Fibroblast of lung (primary cell): ENCODE measurements at places on chromosomes 7 and 10. TPM values are rescaled to one million over a fixed set of nuclear protein-coding genes. Genes with fewer than 3 reads are reported as not detected.

- peak; percentile 45 for DNase-seq
Measured at GRCh38 chr10:114042895-114043531, 653 bp upstream of the ADRB1 start.

DNA sequence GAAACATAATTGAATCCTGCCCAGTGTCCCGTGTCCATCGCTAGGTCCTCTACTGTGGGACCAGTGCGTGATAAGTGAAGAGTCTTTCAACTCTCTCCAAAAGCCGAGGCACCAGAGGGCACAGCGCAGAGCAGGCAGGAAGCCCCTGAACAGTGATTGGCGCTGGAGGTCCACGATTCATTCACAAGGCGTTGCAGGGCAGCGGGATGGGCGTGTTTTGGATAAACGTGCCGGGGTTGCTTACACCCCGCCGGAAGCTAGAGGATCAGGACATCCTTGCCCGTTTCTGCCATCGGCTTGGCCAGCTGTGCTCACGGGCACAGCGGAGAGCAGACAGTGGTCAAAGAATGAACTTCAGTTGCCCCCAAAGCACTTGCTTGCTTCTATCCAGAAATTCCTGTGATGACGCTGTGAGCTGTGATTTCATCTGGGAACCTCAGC, 86.0 kb upstream of the PFKP start:
- DNase-seq: peak; percentile 74

DNA sequence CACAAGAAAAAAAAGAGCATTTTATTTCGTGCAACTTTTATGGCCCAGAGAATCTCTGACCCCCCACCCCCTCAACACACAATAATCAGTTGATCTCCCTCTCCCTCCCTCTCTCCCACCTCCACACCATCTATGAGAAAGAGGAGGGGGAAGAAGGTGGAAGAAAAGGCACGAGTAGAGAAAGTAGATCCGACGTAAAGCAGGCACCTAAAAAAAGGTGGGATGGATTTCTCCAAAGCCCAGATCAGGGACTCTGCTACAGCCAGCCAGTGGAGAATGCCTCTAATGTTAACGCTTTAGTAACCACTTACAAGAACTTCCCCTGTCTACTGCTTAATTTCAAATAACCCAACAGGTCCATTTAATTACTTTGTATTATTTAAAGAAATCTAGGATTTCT, 24.4 kb downstream of the KMT2C start:
- DNase-seq: no peak

GRCh38 chr10:37125191-37125732, at the start of gene ANKRD30A:
Gene ANKRD30A (plus strand): TSS chr10:37125598. CDS start chr10:37125788, 190 bp downstream.
- DNase-seq: no peak

DNA sequence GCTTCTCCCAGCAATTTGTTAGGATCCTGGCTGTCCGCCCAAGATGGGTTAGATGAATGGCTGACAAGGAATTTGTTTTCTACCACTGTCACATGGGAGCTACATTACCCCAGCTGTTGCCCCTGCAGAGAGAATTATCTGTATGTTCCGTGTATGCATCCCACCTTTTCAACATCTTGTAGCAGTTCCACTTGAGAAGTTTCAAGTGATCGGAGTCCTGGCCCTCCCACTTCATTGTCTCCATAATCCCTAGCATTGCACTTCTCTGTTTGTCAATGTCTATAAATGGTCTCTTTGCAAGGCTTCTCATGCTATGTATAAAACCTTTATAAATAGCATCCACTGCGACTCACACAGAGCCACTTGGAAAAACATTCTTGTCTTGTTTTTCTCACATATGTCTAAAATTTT, 972.5 kb downstream of the CNTNAP2 start:
- no peak for DNase-seq

DNA sequence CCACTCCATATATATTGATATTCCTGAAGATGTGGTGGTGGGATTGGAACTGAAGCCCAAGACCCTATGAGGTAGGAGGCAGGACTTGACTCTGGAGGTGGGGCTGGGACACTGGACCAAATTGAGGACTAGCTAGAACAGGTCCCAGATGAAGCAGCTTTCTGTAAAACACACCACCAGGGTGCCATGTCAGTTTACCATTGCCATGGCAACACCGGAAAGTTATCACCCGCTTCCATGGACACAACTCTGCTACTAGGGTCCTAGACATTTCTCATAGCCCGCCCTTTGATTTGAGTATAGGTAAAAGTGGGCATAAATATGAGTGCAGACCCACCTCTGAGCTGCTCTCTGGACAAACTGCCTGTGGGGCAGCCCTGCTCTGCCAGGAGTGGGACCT, 490.5 kb upstream of the PFKP start:
- DNase-seq: no peak

GRCh38 chr7:148367731-148368475, 222.7 kb upstream of the C7orf33 start:
- no peak for DNase-seq

DNA sequence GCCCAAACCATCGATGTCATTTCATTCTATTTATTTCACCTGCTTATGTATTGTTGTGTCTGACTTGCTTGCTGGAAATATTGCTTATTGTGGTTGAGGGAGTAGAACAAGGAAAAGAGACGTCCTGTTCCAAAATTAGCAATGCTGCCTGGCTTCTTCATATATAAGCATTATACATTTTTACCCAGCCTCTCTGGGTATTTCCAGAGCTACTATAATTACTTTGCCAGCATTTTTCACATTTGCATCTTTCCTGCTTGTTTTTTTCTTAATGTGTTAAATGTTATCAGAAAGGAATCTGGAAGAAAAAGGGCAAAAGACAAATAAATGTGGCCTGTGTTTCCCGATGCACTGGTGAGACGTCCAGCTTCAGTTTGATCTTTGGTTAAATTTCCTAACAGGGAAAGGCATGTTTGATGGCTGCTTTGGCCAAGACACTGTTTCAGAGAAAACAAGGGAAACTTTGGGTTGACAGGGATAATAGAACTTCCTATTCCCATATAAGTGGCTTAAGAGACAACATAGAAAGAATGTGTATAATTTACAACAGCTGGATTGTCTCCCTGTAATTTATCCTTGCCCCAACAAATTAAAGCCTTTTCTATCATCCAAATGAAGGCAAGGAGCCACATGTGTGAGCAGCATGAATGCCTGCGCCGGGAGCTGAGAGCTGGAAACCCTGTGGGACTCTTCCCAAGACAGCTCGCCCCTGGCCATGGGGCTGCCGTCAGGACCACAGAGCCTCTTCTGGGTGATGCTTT, 671.1 kb upstream of the CELF2 start:
- DNase-seq: no peak

- DNase-seq: no peak
Measured at GRCh38 chr7:83502636-83503035, 146.3 kb downstream of the SEMA3E start.

- DNase-seq: peak; percentile 27
Measured at GRCh38 chr7:65731562-65732035, 141.3 kb upstream of the VKORC1L1 start.

DNA sequence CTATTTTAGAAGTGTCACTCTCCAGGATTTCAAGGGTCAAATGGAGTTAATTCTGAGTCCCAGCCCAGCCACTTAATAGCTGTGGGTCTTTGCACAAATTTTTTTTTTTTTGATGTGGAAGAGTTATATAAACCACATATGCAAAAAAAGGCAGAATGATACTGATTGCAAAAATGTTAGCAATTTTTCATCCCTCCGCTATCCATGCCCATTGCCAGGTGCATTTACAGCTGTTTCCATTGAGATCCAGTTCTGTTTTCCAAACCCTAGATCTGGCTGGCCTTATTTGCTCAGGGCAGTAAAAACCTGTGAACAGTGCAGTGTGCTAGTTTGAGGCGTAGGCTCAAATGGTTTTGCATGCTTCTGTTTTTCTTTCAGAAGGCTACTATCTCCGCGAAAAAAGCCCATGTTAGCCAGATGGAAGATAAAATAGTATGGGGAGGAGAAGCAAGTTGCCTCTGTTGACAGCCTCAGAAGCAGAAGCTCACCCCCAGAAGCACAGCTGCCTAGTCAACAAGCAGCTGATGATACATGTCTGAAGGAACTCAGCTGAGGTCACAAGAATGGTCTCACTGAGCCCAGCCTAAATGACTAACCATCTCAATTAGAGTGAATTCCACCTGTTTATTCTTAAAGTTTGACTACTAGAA, 997 bp upstream of the ZNF138 start:
- DNase-seq: no peak

DNA sequence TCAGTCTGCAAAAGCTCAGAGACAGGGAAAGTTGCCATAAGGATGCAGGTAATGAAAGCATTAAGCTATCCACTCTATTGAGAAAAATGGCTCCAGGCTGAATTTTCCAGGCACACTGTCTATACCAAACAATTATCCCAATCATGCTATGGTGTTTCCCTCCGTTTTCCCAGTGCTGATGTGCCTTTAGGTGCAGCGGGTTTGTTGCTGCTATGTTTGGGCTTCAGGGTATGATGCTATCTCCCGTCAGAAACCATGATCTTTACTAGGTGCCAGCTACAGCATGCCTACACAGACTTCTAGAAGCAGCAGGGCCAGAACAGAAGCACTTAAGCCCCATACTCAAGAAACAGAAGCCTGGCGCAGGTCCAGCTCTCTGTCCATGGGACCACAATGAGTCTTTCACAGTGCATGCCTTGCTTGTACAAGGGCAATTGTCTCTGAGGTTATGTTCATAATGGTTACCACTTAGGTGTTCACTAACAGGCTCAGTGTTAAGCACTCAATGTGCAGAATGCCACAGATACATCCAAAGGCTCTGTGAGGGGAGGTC, 19.4 kb downstream of the STEAP1B start:
- DNase-seq: no peak

DNA sequence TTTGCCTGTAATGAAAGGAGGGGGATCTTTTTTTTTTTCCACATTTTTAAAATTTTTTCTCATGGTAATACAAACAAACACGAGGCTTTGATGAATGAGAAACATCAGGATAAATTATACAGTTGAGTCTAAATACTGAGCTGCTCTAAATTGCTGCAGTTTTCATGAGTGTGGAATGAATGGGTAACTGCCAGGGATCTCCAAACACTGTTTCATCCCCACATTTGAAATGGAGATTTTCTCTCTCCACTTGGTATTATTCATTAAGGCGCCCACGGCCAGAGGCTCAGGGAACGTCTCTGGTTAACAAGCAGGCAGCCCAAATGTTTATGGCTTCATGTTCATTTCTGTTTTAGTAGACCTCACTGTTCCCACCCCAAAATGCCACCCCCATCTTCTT, 717.1 kb downstream of the GRID1 start:
- peak; percentile 13 for DNase-seq

- no peak for DNase-seq
Measured at GRCh38 chr10:101311185-101312066, 42.5 kb upstream of the BTRC start.

DNA sequence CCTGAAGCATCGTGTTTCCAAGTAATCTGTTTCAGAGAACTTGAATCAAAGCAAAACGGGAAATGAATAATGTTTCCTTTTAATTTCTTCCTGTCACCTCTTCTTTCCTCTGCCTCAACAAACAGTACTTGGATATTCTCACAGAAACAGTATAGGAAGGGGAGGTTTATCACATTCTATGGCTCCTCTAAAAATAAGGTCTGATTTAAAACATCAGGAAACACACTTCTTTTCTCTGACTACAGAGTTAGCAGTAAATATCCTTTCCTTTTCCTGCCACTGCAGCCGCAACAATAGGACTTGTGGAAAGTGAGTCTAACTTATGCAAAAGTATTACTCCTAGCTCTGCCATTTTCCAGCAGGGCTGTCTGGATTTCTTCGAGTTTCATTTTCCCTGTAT, 62.3 kb downstream of the CH25H start:
- DNase-seq: no peak

DNA sequence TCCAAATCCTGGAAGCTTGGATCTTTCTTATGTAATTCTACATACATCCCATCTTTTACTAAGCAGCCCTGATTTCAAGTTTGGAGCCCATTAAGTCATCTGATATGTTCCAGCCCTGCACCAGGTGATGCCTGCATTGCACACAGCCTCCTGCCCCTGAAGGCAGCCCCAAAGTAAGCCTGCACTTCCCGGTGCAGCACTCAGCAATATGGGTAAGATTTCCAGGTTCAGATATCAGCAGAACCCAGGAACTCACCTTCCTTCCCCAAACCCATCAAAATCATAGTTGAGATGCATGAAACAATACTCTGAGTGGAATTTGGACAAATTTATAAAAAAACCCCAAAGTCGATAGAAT, 333 bp upstream of the DDC start:
- no peak for DNase-seq

DNA sequence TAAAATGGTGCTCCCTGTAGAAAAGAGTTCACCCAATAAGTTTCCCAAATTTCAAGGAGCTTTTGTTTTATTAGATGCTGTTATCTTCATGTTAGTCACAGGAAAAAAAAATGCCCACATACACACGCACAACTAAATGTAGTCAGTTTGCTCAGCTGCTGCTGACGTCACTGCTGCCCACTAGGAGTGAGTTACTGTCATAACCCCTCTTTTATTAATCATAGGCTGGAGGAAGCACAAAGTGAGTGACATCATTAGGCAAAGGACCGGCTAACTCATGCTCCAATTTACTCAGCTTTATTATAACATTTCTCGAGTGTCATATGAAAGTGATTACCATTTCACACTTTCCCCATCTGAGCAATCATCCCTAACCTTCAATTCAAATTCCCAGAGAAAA, 6.7 kb upstream of the INHBA start:
- DNase-seq: peak; percentile 88

- no peak for DNase-seq
Measured at GRCh38 chr7:781186-781849, 51.0 kb upstream of the SUN1 start.

GRCh38 chr7:25951414-25952260, 200.4 kb upstream of the NFE2L3 start:
- no peak for DNase-seq

- DNase-seq: no peak
Measured at GRCh38 chr7:82633592-82633991, 190.0 kb upstream of the CACNA2D1 start.

- DNase-seq: no peak
Measured at GRCh38 chr10:13669901-13670300, 83.1 kb downstream of the PRPF18 start.

DNA sequence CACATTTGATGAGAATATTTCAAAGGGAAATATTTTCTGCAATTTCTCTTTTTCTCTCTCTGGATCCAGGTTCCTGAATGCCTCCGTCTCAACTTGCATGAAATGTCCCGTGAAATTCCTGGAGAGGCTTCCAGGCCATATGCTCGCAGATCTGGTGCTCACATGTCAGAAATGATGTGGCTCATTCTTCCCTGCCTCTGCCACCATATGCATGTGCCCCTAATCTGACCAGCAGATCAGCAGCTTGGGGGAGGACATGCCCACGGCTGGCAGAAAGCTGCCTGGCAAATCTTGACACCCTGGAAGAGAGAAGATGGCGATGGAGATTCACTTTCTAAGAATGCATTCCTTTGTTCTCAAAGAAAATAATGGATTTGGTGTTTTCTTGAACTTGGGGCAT, 490.7 kb downstream of the RPS24 start:
- no peak for DNase-seq

The CLEC5A gene
- polyA plus RNA-seq: not detected in 2 replicates

The PTN gene
- polyA plus RNA-seq: 54.0 and 115 TPM in 2 replicates

The NEUROD6 gene
- not detected in 2 replicates for polyA plus RNA-seq

The LIPF gene
- polyA plus RNA-seq: 0.05 TPM in 1 of 2 replicates, not detected in the other

The TFR2 gene
- polyA plus RNA-seq: 0.08 and 0.16 TPM in 2 replicates

The NUTM2B gene
- 0.15 and 0.33 TPM in 2 replicates for polyA plus RNA-seq

The CFAP46 gene
- polyA plus RNA-seq: 0.25 and 0.64 TPM in 2 replicates
